ENCODE measurements at places on chromosomes 3 and 15.
A peak's percentile ranks its signal among the peaks of the same experiment; 100 is the strongest.

DNA sequence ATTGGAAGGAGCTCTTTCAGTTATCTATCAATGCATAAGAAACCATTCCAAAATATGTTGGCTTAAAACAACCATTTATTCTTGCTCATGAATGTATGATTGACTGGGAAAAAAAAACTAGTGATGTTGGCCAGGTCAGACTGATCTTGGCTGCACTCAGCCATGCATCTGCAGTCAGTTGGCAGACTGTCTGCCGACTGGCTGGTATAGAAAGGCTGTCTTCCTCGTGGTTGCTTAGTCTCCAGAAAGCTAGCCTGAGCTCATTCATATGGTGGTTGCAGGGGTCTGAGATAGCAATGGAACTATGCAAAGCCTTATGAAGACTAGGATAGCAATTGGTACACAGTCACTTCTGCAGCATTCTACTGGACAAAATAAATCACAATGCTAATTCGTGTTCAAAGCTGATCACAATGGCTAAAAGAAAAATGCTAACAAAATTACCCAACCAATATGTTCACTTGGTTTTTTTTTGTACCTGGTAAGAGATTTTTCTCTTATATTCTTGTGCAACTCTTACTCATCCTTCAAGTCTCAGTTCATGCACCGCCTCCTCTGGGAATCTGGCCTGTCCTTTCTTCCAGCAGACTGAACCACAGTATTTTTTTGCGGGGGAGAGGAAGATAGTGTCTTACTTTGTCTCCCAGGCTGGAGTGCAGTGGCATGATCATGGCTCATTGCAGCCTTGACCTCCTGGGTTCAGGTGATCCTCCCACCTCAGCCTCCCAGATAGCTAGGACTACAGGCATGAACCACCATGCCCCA, 126.8 kb downstream of the KCNAB1 start:
- DNase-seq: no peak

DNA sequence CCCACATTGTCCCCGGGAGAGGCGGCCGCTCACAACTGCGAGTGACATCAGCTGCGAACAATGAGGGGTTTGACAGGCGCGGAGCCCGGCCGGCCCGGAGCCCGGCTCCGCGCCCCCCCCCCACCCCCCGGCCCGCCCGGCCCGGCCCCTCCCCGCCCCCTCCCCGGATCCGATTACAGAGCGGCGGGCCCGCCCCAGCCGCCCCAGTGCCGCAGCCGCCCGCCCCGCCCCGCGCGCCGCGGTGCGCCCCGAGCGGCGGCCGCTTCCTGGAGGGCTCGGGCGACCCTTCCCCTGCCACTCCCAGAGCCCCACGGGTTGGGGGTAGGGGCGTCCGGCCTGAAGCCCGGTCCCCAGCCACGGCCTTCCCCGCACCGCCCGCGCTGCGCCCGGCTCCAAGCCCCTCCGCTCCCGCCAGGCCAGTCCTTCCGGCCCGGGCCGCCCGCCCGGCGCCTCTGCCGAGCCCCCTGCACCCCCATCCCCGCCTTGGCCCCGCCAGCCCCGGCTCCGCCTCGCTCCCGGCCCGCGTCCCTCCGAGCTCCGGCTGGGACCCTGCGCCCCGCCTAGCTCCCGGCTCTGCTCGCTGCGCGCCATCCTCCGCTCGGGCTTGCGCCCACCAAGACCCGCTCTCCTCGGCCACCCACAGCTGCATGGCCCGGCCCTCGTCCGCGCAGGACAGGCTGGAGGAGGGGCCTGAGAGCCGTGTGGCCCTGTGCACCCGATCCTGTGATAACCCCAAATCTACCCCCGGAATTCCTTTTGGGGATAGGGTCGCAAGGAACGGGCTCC, at the start of gene PCBP4:
TSS of gene PCBP4 (minus strand) at position 71 of the 786 bp plus-strand sequence. CDS start 6,214 bp downstream, outside the sequence.
- DNase-seq: peak; percentile 85

GRCh38 chr15:40536501-40536900, 28.3 kb downstream of the CCDC32 start:
- no peak for DNase-seq

DNA sequence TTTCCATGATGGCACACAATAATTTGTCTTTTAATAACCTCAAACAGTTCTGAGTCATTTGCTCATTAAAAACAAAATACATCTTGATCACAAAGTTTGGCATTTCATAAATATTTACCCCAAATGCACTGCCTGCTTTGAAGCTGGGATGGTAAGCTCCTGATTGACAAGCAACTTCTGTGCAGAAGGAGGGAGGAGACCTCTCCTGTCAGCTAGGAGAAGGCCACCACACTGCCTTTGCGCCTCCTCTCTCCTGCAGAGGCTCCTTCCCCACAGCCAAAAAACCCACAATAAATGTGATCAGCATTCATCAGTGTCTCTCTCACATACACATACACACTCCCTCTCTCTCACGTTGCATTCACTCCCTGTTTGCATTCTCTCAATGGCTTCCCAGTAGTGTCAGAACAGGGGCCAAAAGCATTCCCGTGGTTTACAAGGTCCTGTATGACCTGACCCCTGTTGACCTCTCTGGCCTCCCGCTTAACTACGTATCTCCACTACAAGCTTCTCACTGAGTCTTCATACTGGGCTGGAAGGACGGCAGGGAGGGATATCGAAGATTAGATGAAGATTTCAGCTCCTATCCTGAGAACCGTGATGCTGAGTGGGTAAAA, 216.4 kb downstream of the FOXP1 start:
- DNase-seq: no peak

DNA sequence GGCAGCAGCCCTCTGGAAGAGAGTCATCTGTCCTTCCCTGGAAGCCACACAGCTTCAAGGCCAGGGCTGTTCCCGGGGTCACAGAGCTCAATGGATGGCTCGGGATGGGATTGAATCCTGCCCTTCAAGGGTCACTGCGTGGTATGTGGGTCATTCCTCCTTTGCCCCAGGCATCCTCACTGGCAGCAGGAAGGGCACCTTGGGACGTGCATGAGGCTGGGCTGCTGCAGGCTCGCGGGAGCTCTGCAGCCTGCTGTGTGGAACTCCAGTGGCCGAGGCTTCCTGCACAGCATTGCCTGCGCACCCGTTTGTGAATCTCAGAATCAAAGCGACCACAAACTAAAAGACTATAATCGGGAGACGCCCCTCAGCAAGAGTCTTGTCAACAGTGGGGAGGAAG, 60.7 kb downstream of the PCSK6 start:
- no peak for DNase-seq

GRCh38 chr3:98733053-98733811, 29.9 kb upstream of the ST3GAL6 start:
- DNase-seq: peak; percentile 39

DNA sequence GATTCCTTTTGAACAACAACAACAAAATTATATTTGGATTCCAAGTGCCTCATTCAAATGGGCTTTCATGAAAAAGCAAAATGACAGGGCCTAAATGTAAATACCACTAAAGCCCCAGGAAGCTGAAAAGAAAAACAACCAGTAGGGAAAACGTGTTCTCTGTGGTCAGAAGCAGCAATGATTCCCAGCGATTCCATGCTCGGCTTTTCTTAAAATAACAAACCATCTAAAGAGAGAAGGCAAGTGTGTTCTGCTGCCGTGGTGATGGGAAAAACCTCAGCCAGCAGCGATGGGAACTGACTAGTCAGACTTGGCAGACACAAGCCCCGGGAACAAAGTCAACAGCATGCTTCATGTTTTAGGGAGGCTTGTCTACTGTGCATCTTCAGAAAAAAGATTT, 153.6 kb downstream of the TNIK start:
- peak; percentile 66 for DNase-seq

GRCh38 chr3:177405191-177405672, 207.9 kb upstream of the TBL1XR1 start:
- DNase-seq: no peak

- no peak for DNase-seq
Observed at GRCh38 chr15:46671336-46671735, 1036.5 kb downstream of the SQOR start.

All from dorsolateral prefrontal cortex (tissue), 122 donors.